Activated CD4-positive, alpha-beta memory T cell treated with anti-CD3 and anti-CD28 coated beads, Interleukin-2, amount 10 ng/mL, durations not matched to agents 7 days and 5 days (primary cell): ENCODE measurements at places on chromosomes 2 and 18.

DNA sequence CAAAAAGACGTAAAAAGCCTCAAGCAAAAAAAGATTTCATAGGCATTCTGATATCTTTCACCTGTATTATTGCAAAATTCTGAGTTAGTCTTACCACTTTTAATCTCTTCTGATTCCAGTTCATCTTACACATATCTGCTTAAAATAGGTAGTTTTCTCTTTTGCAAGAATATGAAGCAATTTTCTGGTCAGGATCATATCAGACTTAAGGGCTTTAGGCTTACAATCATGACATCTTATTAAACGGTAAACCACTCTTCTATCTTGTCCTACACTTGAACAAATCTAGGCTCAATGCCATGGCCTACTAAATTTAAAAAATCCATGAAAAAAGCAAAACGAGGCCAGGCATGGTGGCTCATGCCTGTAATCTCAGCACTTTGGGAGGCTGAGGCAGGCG is 50.1 kb upstream of the GAREM1 start:
- DNase-seq, result no peak

- no peak for DNase-seq
These were observed 42.2 kb downstream of the CHST9 start for GRCh38 chr18:27142891-27143290.

DNA sequence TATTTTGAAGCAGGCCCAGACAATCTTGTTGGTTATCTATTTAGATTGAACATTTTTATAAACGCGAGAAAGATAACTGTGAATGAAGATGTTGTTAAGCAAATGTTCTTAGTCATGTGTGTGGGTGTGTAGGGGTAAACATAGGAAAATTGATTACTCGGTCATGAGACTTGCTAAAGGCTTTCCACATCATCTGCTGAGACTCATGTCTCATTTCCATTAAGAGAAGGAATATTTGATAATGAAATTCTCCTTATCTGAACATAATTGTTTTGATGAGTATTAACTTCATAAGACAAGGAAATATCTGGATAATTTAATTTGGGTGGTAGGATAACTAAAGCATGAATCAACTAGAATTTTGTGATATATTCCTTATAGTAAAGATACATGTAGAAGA is 19.7 kb downstream of the CCDC102B start:
- no peak for DNase-seq

DNA sequence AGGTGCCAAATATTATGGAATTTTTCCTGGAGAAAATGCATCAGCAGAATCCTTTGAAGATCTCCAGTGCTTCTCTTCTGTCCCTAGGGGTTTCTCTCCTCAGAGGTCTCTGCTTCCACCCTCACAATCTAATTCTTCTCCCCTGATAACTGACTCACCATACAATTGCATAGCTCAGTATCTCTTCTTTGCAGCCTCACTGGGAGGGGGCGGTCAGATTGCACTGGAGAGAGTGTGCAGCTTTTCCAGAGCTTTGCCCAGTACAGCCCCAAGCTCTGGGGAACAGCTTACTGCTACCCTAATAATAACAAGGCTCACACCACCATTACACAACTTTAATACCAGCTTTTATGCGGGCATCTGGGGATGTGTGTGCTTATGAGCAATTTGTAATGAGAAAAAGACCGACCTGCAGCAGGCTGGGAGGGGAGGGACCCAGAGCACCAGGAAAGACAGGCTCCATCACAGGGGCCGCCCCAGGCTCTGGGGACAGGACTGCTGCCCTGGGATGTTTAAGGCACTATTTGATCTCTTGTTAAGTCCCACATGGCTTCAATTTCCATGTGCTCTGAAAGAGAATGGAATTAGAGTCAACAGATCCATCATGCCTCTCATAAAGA is 276.6 kb upstream of the SIX2 start:
- DNase-seq, result no peak

GRCh38 chr2:161237392-161238264 is 70.6 kb upstream of the PSMD14 start:
- DNase-seq, result peak; percentile 45

GRCh38 chr2:134146161-134146560 is 107.7 kb upstream of the MGAT5 start:
- DNase-seq, result no peak

GRCh38 chr2:181255651-181256050 is 201.5 kb upstream of the ITGA4 start:
- no peak for DNase-seq

DNA sequence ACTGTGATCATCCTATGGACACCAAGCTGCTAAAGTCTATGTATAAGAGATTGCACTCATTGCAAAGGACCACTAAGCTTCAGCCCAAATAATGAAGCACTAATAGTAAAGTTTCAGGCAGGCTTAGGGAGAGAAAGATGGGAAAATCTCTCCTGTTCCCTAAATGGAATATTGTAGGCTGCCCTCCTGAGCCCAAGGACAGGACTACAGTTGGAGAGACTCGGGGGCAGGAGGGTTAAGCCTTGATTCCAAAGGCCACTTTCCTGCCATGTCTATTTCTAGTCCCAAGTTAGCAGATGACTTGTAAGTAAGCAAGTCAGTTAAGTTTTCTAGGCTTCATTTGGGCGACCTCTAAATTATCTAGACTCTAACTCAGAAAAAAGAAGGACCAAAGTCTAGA is 9.0 kb downstream of the TMEM247 start:
- DNase-seq, result no peak

GRCh38 chr2:229610333-229610732 is 104.0 kb downstream of the DNER start:
- no peak for DNase-seq

- no peak for DNase-seq
These were observed 170.9 kb downstream of the PRPF40A start for GRCh38 chr2:152546230-152546837.

DNA sequence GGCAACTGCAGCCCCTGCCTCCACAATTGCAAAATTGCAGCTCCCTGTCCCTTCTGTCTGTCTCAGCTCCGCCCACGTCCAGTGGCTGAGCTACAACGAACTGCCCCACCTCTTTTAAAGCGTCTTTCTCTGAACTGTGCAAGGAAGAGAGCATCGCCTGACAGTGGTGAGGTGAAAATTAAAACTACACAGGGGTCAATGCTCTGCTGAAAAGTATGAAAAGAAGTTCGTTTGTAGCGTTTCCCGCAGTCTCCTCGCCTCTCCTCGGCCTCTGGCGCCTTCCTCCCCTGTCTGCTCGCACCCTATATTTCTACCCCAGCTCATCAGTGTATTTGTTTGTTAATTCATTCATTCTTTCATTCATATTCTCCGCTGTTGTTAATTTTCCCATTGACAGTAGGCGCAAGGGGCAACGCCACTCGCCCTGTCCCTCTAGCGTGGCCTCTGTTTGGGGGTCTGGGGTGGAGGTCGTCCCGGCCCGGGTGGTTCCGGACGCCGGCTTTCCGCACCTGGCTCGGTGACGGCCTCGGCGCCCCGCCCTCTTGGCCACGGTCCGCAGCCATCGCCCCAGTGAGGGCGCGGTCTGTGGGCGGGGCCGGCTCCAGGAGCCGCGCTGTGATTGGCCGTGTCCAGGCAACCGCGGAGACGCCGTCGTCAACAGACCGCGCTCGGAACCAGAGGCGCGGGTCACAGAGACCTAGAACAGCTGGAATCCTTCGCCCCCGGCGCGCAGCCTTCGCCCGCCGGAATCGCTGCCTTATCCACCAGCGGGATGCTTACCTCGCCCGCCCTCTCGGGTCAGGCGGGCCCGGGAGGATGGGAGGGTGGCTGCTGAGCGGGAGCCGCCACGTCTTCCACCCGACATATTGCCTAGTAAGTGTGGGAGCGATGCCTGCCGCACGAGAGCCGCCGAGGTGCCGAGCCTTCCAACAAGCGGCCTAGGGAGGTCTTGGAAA is at the start of gene VWA3B:
Gene VWA3B (plus strand): TSS at position 677 of the 956 bp plus-strand sequence. CDS start 5,926 bp downstream, outside the sequence.
- peak; percentile 63 for DNase-seq

- DNase-seq, result no peak
These were observed 194.1 kb downstream of the CTIF start for GRCh38 chr18:48732767-48733424.

- DNase-seq, result no peak
These were observed 132.3 kb downstream of the TTC32 start for GRCh38 chr2:19769513-19769912.
